ENCODE measurements at places on chromosomes 3 and 15. TPM values are rescaled to one million over a fixed set of nuclear protein-coding genes. Genes with fewer than 3 reads are reported as not detected.

Gene FAM81A
- 0.64 TPM for total RNA-seq

Gene ARPIN
- not detected for total RNA-seq

Gene ACP3
- not detected for total RNA-seq

Gene PGBD4
- 2.0 TPM for total RNA-seq

Gene KNG1
- total RNA-seq: not detected

Gene ADAMTSL3
- not detected for total RNA-seq

Gene DNAH12
- 0.05 TPM for total RNA-seq

Gene CATSPER2
- 4.5 TPM for total RNA-seq

Gene C3orf80
- total RNA-seq: not detected

Gene SNTN
- total RNA-seq: not detected

Gene CTXN2
- not detected for total RNA-seq

Gene ISLR2
- not detected for total RNA-seq

GRCh38 chr3:89101251-89101650 lies 6.2 kb upstream of the EPHA3 start:
- peaks cover 2% of the 10 kb centered on the region for H3K27me3 ChIP-seq
- no peak for DNase-seq
- H3K4me3 ChIP-seq: no peak overlapping the region
- no peak overlapping the region for H3K27ac ChIP-seq

DNA sequence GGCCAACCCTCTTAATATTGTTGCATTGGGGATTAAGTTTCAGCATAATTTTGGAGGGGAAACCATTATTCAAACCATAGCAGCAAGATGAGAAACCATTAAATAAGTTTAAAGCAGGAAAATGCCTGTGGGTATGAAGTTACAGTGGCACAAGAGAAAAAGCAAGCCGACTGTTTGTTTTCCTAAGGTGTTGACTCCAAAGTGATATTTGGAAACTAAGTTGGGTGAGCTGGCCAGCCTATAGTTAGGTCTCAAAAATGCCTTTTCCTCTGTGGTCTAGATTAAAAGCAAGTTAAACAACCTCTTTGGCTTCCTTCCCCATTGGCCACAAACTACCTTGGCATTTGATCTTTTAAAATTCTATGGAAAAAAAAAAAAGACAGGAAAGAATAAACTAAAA lies 419.8 kb upstream of the AZI2 start:
- no peaks in the 10 kb centered on the region for H3K27me3 ChIP-seq
- no peak for DNase-seq
- H3K27ac ChIP-seq: no peak overlapping the region
- H3K4me1 ChIP-seq: no peaks in the 10 kb centered on the region

GRCh38 chr15:92391640-92392039 lies 2.0 kb upstream of the ST8SIA2 start:
- peaks cover 7% of the 10 kb centered on the region for H3K4me1 ChIP-seq
- H3K36me3 ChIP-seq: no peaks in the 10 kb centered on the region
- no peak overlapping the region for H3K4me3 ChIP-seq
- DNase-seq: peak; percentile 56

GRCh38 chr3:72754582-72754981 lies 93.7 kb downstream of the SHQ1 start:
- H3K36me3 ChIP-seq: peaks cover 31% of the 10 kb centered on the region
- no peak overlapping the region for H3K27ac ChIP-seq
- no peak for DNase-seq
- no peak overlapping the region for H3K4me3 ChIP-seq

DNA sequence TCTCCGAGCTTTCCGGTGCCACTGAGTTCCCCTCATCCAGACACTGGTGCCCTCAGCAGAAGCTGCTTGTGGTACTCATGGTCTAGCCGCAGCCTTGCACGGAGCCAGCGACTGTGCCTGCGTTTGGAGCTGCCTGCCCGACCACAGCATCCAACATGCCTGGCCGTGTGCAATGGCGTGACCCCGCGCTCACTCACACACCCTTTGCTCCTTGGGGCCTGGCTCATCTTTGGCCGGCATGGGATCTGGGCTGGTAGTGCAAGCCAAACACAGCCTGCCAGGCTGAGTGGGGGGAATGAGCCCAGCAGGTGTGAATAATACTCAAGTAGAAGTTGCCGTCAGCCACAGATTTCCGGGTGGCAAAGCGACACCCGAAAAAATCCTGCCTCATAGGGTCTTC lies 1178.7 kb upstream of the GBE1 start:
- no peaks in the 10 kb centered on the region for H3K27me3 ChIP-seq
- no peaks in the 10 kb centered on the region for H3K4me1 ChIP-seq
- H3K27ac ChIP-seq: no peak overlapping the region
- no peak overlapping the region for H3K4me3 ChIP-seq
- DNase-seq: no peak
- no peaks in the 10 kb centered on the region for H3K36me3 ChIP-seq

DNA sequence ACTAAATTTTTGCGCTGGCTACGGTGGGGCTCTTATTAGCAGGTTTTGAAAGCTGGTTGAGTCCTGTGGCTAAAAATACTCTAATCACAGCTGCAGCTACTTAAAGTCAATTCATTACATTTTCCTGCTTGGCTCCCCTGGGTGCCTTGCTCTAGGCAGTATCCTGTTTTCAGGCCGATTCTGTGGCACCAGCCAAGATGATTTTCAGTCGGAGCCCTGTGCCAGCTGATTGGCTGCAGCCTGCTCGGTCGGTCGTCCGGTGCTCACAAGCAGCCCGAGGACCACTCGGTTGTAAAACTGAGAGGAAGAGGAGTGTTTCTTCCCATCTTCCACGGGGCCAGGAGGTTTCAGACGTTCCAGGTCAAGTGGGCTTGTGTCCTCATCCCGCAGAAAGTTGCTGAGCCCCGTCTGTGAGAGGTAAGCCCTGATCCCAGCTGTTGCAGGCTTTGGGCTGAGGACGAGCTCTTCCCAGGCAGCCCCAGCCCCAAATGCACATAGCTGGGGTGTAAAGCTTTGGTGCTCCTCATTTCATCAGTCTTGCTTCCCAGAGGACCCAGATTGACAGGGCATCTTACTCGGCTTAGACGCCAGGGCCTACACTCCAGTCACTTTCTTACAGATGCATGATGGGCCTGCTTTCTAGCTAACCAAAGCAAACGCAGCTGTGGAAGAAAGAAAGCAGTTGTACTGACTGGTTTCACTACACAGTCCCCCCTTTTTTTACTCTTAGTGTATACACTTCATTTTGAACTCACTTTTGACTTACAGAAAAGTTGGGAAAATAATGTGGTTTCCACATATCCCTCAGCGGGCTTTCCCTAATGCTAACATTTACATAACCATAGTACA lies 15.9 kb downstream of the LYSMD4 start:
- no peaks in the 10 kb centered on the region for H3K27me3 ChIP-seq
- peaks cover 5% of the 10 kb centered on the region for H3K36me3 ChIP-seq
- no peak overlapping the region for H3K27ac ChIP-seq
- H3K4me3 ChIP-seq: no peak overlapping the region
- peak; percentile 26 for DNase-seq

DNA sequence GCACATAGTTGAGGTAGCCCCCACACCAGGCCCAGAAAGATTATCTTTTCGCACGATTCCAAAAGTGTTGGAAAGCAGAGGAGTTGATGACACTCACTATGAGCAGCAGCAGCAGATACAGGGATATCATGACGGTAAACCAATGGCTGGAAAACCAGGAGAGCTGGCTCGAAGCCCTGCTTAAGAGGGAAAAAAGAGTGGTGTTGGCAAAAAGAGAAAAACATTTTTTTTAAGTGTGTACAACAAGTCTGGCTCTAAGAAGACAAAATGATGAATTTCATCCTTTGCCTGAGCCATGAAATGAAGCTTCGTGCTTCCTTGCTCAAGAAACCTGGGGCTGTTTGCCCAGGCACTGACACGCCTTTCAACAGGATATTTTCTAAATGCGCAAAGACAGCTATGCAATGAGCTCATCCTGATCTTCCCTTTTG lies 27.3 kb downstream of the PARP16 start:
- DNase-seq: no peak
- no peak overlapping the region for H3K4me3 ChIP-seq
- peaks cover 19% of the 10 kb centered on the region for H3K36me3 ChIP-seq
- no peaks in the 10 kb centered on the region for H3K4me1 ChIP-seq

- no peak overlapping the region for H3K27ac ChIP-seq
- H3K36me3 ChIP-seq: peaks cover 21% of the 10 kb centered on the region
- H3K27me3 ChIP-seq: no peaks in the 10 kb centered on the region
- no peak overlapping the region for H3K4me3 ChIP-seq
- peaks cover 5% of the 10 kb centered on the region for H3K4me1 ChIP-seq
Observed at GRCh38 chr3:66452303-66453011, 48.4 kb downstream of the LRIG1 start.

GRCh38 chr15:78241017-78241416 lies 6.7 kb upstream of the ACSBG1 start:
- no peak overlapping the region for H3K4me3 ChIP-seq
- H3K27ac ChIP-seq: no peak overlapping the region
- no peaks in the 10 kb centered on the region for H3K4me1 ChIP-seq
- peak; percentile 92 for DNase-seq
- H3K36me3 ChIP-seq: no peaks in the 10 kb centered on the region

DNA sequence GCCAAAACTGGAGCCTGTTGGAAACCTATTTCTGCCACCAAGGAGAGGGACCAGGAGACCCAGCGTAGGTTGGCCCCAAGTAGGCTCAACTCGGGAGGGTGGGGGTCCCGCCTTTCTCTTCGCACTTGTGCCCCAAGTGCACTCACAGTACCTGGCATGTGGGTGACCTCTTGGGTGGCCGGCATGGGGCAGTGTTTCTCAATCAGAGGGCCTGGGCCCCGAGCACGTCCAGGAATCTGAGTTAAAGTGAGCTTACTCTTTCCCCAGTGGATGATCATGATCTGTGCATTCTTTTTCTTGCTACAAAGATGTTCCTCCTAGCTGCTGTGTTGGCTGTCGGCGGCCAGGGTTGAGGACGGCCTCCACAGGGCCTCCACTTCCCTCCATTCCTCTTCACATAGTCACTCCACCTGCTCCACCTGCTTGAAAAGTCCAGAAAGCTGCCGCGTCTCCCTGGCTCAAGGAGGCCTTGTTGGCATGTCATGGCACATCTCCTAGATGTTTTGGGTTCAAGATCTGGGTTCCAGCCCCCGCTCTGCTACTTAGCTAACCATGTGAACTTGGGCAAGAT lies 66.5 kb upstream of the SEC61A1 start:
- DNase-seq: no peak
- H3K27me3 ChIP-seq: peaks cover 1% of the 10 kb centered on the region
- H3K36me3 ChIP-seq: no peaks in the 10 kb centered on the region
- H3K27ac ChIP-seq: no peak overlapping the region

- peak overlapping the region; percentile 26 for H3K4me3 ChIP-seq
- peak; percentile 72 for DNase-seq
- peaks cover 4% of the 10 kb centered on the region for H3K36me3 ChIP-seq
- peak overlapping the region; percentile 62 for H3K27ac ChIP-seq
- peaks cover 52% of the 10 kb centered on the region for H3K4me1 ChIP-seq
Observed at GRCh38 chr3:108602249-108602934, 12.9 kb downstream of the DZIP3 start.

- H3K27ac ChIP-seq: no peak overlapping the region
- H3K4me3 ChIP-seq: peak overlapping the region; percentile 66
- no peaks in the 10 kb centered on the region for H3K27me3 ChIP-seq
- H3K36me3 ChIP-seq: peaks cover 13% of the 10 kb centered on the region
- no peak for DNase-seq
Observed at GRCh38 chr3:126477061-126477380, 1.3 kb upstream of the ZXDC start.

GRCh38 chr15:68654786-68655560 lies 76.2 kb downstream of the CORO2B start:
- H3K4me3 ChIP-seq: no peak overlapping the region
- no peak overlapping the region for H3K27ac ChIP-seq
- no peaks in the 10 kb centered on the region for H3K4me1 ChIP-seq
- H3K27me3 ChIP-seq: no peaks in the 10 kb centered on the region

- no peaks in the 10 kb centered on the region for H3K27me3 ChIP-seq
- H3K36me3 ChIP-seq: peaks cover 5% of the 10 kb centered on the region
- no peak overlapping the region for H3K4me3 ChIP-seq
- H3K27ac ChIP-seq: no peak overlapping the region
- peaks cover 21% of the 10 kb centered on the region for H3K4me1 ChIP-seq
Observed at GRCh38 chr3:32551087-32551486, 19.6 kb downstream of the DYNC1LI1 start.

GRCh38 chr3:143979813-143980212 lies 8.2 kb downstream of the DIPK2A start:
- H3K27me3 ChIP-seq: no peaks in the 10 kb centered on the region
- H3K36me3 ChIP-seq: peaks cover 11% of the 10 kb centered on the region
- H3K27ac ChIP-seq: no peak overlapping the region
- H3K4me3 ChIP-seq: no peak overlapping the region
- no peak for DNase-seq

DNA sequence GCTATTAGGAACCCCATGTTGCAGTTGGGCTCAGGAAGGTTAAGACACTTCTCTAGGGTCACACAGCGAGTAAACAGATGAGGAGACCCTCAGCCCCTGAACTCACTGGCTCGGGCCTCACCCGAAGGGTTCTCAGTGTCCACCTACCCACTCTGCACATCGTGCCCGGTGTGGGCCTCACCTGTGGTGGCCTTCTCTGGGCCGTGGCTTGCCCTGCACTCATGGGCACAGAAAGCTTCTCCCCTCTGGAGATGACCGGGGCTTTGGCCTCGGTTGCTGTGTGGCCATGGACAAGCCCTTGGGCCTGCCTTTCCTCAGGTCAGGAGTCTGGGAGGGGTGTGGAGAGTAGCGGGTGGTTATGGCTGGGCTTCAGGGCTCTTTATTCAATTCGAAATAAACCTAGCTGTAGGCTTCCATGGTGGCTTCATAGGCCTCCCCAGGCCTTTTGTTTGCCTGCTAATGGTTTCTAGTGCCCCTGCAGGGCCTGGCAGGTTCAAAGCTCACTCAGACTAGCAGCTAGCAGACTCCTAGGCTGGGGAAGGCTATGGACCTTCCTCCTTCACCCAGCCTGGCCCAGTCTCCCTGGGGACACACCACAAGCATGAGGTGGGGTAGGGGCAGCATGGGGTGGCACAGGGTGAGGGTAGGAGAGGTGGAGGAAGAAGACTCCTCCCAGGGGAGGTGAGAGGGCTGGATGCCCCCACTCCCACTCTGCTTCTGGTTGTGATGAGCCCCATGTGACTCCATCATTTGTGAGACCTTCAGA lies 103.1 kb downstream of the LINGO1 start:
- no peak for DNase-seq
- peaks cover 3% of the 10 kb centered on the region for H3K27me3 ChIP-seq
- no peaks in the 10 kb centered on the region for H3K36me3 ChIP-seq

DNA sequence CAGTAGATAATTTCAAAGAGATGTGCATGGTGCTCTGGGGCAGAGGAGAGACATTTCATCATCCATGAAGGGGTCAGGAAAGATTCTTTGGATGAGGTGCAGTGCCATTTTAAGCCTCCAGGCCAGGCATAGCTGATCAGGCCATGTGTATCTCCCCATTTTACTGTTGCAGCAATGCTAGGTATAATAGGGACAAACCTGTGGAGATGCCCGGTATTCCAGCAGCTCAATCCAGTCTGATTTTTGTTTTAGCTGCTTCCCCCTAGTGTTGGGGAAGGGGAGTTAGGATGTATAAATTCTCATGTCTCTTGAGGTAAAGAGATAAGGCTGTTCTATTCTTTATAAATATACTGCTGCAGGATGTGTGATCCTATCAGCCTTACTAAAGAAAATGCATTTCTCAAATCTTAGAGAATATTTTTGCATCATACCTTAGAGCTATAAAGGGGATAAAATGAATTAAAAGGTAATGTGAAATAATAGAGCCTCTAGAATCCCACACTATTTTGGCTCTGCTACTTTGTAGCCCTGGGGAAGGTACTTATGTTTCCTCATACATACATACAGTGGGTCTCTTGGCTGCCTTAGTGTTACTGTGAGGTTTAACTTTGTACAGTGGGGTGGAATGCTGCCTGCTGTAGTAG lies 5.2 kb downstream of the CDV3 start:
- no peak for DNase-seq
- H3K36me3 ChIP-seq: peaks cover 66% of the 10 kb centered on the region
- H3K27me3 ChIP-seq: no peaks in the 10 kb centered on the region
- peak overlapping the region; percentile 79 for H3K27ac ChIP-seq
- H3K4me1 ChIP-seq: peaks cover 56% of the 10 kb centered on the region
- H3K4me3 ChIP-seq: peak overlapping the region; percentile 86
